Activated gamma-delta T cell (primary cell): ENCODE measurements at places on chromosomes 3 and 15.

DNA sequence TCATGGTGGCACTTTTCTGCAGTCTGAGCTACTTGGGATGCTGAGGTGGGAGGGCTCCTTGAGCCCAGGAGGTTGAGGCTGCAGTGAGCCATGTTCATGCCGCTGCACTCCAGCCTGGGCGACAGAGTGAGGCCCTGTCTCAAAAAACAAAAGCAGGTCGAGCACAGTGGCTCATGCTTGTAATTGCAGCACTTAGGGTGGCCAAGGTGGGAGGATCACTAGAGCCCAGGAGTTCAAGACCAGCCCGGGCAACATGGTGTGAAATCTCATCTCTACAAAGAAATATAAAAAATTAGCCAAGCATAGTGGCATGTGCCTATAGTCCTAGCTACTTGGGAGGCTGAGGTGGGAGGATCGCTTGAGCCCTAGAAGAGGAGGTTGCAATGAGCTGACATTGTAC is 10.0 kb downstream of the UBAP1L start:
- DNase-seq, result no peak

DNA sequence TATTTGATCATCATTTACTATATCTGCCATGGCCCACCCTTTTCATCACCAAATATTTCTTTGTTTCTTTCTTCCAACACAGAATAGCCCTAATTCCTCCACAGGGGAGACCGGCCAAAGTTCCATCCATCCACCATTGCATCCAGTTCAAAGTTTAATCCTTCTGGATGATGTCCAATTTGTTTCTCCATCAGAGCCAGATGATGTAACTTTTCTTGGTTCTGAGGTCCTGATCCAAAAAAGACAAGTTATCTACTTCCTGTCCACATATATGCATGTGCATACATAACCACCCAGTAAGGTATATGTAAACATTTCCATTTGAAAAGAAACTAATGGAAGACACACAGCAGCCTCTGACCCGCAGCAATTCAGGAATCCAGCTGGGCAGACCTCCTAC is 237.3 kb downstream of the SHOX2 start:
- DNase-seq, result no peak

GRCh38 chr3:54698054-54698453 is 229.8 kb downstream of the LRTM1 start:
- no peak for DNase-seq

GRCh38 chr3:55770077-55770476 is 283.0 kb upstream of the WNT5A start:
- DNase-seq, result no peak

- no peak for DNase-seq
Measured at GRCh38 chr3:130900959-130901358, 7.1 kb downstream of the ATP2C1 start.
